ENCODE measurements at places on chromosomes 4 and X.
A peak's percentile ranks its signal among the peaks of the same experiment; 100 is the strongest.

DNA sequence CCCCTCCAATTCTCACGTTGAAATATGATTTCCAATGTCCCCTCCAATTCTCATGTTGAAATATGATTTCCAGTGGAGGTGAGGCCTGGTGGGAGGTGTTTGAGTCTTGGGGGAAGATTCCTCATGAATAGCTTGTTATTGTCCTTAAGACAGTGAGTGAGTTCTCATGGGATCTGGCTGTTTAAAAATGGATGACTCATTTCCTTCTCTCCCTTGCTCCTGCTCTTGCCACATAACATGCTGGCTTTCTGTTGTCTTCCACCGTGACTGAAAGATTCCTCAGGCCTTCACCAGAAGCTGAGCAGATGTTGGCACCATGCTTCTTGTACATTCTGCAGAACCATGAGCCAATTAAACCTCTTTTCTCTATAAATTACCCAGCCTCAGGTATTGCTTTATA lies 346.8 kb upstream of the TECRL start:
- DNase-seq, result no peak

DNA sequence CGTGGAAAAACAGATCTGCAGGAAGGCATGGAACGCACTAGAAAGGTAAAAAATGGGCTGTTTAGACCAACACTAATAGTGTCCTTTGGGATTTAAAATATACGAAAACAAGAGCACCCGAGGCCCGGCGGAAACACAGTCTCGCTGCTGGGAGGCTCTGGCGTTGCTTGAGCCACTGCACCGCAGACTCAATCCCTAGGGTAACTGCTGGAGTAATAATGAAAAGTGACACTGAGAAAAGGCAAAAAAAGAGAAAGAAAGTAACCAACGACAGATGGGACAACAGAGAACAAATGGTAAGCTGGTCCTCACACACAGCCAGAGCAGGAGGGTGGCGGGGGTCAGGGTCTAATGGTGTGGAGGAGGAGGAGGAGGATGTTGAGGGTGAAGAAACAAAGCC lies 15.4 kb downstream of the IRAK1 start:
- no peak for DNase-seq

GRCh38 chr4:106478152-106478551 lies 109.6 kb upstream of the GIMD1 start:
- DNase-seq, result no peak

DNA sequence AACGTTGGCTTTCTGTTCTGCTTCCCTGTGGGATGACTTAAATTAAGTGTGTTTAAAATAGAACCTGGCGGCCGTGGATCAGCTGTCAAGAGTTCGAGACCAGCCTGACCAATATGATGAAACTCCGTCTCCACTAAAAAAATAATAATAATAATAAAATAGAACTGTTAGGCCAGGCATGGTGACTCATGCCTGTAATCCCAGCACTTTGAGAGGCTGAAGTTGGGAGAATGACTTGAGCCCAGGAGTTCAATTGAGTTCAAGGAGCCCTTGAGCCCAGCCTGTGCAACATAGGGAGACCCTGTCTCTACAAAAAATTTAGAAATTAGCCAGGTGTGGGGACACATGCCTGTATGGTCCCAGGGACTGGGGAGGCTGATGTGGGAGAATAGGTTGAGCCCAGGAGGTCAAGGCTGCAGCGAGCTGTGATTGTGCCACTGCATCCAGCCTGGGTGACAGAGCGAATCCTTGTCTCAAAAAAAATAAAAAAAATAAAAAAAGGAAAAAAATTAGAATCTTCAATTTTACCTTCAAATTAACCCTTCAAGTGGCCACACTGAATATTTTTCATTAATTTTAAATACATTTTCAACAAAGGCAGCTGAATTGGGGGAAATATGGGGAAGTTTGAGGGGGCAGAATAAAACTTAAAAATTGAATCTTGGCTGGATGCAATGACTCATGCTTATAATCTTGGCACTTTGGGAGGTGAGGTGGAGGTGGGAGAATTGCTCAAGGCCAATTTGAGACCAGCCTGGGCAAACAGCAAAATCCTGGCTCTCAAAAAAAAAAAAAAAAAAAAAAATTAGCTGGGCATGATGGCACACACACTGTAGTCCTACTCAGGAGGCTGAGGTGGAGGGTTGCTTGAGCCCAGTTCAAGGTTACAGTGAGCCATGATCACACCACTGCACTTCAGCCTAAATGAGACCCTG lies 31.8 kb upstream of the HSD17B13 start:
- DNase-seq, result no peak

- DNase-seq, result no peak
Measured at GRCh38 chrX:153945956-153946943, 1.8 kb upstream of the RENBP start.

- DNase-seq, result no peak
Measured at GRCh38 chrX:17368002-17368401, 7.0 kb upstream of the NHS start.

DNA sequence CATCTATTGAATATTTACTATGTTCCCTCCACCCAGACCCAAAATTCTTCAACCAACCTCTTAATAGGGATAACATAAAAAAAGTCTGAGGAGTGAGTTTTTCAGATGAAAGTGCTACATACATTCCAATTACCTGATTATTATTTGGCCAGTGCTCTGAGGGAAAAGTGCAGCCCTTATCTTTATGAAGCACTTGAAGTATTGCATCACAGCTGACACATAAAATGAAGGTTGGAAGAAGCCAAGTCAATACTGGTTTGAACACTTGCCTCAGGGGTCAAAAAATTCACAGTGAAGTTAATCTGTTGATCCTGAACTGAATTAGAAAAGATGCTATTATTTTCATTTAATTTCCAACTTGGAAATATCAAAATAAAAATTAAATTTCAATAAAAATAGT lies 498.9 kb downstream of the INPP4B start:
- DNase-seq, result no peak

DNA sequence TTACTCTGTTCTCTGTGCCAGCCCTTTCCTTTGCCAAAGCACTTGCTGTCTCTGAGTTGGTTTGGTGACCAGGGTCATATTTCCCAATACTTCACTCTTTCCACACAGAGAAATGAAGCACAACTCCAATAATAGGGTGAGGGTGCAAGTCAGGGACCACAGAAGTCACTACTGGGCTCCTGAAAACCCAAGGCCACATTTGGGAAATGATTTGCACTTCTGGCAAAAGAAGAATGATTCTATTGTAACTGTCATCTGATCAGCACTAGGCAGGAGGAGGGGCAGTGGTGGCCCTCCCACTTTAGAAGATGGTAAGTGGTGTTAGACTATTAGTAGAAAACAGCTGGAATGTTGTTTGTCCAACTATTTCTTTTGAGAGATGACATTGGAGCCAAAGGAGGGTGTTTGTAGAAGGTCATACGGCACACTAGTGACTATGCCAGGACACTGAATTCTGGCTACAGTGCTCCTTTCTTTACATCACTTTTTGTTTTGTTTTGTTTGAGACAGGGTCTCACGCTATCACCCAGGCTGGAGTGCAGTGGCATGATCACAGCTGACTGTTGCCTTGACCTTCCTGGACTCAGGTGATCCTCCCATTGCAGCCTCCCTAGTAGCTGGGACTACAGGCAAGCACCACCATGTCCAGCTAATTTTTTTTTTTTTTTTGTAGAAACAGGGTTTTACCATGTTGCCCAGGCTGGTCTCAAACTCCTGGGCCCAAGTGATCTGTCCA lies 10.8 kb upstream of the HADH start:
- peak; percentile 55 for DNase-seq

DNA sequence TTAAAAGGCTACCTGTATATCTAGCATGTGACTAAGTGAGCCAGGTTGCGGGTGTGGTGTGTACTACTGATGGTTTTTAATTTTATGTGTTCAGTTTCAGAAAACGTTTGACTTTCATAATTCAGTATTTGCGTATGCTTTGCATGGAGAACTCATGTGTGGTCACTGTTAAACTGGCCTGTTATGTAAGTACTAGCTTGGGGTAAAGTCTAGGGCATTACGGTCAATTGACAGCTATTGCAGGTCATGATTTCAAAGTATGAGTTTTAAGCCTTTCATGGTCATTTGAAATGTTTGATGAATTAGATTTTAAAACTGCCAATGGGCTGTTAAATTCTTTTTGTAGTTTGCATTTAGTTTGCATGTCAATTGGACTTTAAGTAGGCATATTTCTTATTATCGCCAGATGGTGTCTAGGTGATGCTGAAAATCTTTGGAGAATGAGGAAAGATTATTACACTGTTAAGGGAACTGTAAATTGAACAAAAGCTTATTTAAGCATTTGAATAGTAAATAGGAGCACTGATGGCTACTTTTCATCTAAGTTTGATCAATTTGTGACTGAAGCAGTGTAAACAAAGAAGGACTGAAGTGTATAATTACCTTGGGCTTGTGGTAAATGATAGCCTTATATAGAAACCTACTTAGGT lies 563.4 kb downstream of the DACH2 start:
- DNase-seq, result no peak

DNA sequence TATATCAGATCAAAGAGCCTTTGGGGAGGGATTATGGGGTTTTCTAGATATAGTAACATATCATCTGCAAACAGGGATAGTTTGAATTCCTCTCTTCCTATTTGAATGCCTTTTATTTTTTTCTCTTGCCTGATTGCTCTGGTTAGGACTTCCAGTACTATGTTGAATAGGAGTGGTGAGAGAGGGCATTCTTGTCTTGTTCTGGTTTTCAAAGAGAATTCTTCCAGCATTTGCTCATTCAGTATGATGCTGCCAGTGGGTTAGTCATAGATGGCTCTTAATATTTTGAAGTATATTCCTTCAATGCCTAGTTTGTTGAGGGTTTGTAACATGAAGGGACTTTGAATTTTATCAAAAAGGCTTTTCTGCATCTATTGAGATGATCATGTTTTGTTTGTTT lies 25.6 kb upstream of the ABCB7 start:
- no peak for DNase-seq

DNA sequence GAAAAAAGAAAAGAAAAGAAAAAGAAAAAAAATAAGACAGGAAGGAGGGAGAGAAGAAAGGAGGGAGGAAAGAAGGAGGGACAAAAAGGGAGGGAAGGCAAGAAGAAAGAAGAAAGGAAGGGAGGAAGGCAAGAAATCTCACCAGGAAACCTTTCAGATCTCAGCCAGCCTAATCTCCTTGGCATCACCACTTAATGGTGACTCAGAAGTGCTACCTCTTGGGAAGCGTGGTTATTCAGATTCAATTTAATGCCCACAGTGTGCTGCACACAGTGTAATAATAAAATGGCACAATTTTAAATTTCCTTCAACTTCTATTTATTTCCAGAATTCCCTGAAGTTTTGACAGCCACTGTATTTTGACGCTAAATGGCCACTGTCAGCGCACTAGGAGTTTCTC lies 50.3 kb downstream of the DKK2 start:
- no peak for DNase-seq

DNA sequence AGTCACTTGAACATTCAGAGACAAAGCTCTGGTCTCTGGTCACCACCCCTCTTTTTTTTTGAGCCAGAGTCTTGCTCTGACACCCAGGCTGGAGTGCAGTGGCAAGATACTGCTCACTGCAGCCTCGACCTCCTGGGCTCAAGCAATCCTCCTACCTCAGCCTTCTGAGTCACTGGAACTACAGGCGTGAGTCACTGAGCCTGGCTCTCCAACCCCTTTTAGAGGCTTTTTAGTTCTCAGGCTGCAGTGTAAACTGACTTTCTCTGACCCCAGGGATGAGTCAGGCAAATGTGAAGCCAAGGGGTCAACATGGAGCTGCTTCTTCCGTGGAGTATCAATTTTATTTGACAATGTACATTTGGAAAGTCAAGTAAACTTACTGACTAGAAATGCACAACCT lies 229.2 kb downstream of the PTTG2 start:
- no peak for DNase-seq

DNA sequence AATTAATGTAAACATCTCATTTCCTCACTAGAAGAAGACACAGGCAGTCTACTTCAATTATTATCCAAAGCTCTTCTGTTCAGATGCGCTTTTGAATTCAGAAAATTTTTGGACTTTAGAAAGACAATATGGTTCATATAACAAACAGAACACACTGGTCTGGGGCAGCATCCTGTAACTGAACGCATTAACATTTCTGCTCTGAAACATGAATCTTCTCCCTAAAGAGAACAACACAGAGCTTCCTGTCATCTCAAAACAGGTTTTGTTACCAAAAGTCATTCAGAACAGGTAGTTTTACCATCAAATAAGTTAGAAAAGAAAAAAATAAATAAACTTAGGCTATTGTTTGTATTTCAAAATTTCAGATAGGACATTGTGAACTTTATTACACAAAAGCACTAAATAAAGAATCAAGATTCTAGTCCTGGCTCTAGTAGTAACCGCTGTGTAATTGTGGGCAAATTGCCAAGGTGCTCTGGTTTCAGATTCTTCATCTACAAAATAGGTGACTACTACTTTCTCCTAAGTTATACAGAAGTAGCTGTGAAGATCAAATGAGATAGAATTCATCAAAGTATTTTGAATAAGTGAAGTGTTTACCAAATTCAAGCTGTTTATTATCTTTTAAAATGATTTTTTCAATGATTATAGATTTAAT lies 252.3 kb upstream of the RASGEF1B start:
- peak; percentile 4 for DNase-seq

DNA sequence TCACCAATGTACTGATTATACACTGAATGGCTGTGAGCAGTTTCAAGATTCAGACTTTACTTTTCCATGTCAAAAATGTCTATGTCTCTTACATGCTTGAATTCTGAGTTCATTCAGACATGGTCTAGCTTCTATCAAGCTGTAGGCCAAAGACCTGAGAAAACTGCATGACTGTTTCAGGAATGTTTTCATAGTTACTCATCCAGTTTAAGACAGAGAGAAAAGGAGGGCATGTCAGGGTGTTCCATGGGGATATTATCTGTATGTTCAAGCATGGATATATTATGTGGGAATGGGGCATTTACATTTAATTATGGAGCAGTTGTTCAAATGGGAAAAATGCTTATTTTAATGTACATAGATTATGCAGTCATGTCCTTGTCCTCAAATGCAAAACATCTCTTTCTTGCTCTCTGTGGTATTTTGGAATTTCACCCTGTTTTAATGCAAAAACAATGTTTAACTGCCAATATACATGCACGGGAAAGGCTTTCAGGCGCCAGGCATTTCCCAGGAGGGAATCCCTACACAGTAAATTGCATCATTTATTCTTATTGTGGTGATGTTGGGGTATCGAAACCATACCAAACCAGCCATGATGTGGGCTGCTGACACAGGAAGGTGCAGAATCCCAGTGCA lies 429.1 kb upstream of the INTU start:
- DNase-seq, result no peak

- DNase-seq, result no peak
Measured at GRCh38 chr4:5750946-5751665, 40.1 kb downstream of the EVC start.

GRCh38 chrX:139559383-139560042 lies 29.0 kb downstream of the F9 start:
- DNase-seq, result peak; percentile 9

- DNase-seq, result peak; percentile 17
Measured at GRCh38 chr4:140807491-140808252, 51.5 kb upstream of the TBC1D9 start.

- no peak for DNase-seq
Measured at GRCh38 chr4:114036426-114036825, 57.0 kb upstream of the ARSJ start.
